Fibroblast of upper back skin (primary cell): ENCODE measurements at places on chromosomes 3 and 15.

DNA sequence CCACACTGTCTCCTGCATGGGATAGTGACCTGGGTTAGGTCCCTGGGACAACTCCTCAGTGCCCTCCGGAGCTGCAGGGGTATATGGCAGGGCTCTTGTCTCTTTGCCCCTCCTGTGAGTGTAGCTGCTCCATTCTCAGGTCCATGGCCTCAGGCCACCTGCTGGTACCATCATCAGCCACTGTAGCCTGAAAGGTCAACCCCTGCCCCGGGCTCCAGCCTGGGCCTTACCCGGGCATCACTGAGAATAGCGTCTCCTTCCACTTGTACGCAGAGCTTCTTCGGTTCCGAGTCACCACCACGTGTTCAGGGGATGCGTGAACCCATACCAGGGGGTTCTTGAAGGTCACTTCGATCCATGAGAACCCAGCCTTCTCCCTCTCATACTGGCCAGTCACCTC is 13.8 kb downstream of the ITIH4 start:
- no peak for DNase-seq

GRCh38 chr3:86929046-86929445 is 61.9 kb downstream of the VGLL3 start:
- DNase-seq = peak; percentile 73

- DNase-seq = no peak
Observed at GRCh38 chr15:63971427-63971805, 74.9 kb downstream of the DAPK2 start.

GRCh38 chr3:32184187-32184730 is 54.2 kb upstream of the CMTM8 start:
- peak; percentile 62 for DNase-seq

GRCh38 chr3:33131331-33132018 is 17.7 kb downstream of the CRTAP start:
- DNase-seq = peak; percentile 76

- peak; percentile 23 for DNase-seq
Observed at GRCh38 chr3:120284747-120285507, at the start of gene GPR156. Gene GPR156 (minus strand): TSS chr3:120285222. CDS start chr3:120244098, 41,124 bp downstream.

DNA sequence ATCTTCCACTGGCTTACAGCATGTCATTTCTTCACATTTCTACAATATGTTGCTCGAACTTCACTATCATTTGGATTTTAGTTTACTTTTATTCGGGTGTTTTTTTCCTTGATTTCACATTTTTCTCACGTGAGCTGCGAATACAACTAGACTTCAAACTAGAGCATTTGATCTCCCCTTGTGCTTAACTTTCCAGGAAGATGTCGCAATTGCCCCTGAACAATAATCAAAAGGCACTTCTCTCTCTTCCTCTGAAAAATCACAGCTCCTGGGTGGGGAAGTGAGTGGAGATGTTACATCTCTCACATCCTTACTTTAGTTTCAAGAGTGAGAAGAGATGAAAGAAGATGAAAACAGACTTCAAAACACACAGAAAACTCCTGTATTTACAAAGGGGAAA is 587.9 kb downstream of the TBL1XR1 start:
- DNase-seq = no peak

GRCh38 chr3:138827222-138827621 is 7.5 kb downstream of the PIK3CB start:
- DNase-seq = no peak

- DNase-seq = no peak
Observed at GRCh38 chr3:5332270-5332956, 144.9 kb downstream of the EDEM1 start.

- DNase-seq = peak; percentile 78
Observed at GRCh38 chr15:25543196-25543595, 104.4 kb upstream of the UBE3A start.

GRCh38 chr15:97968380-97968779 is 7.9 kb downstream of the ARRDC4 start:
- DNase-seq = peak; percentile 94

DNA sequence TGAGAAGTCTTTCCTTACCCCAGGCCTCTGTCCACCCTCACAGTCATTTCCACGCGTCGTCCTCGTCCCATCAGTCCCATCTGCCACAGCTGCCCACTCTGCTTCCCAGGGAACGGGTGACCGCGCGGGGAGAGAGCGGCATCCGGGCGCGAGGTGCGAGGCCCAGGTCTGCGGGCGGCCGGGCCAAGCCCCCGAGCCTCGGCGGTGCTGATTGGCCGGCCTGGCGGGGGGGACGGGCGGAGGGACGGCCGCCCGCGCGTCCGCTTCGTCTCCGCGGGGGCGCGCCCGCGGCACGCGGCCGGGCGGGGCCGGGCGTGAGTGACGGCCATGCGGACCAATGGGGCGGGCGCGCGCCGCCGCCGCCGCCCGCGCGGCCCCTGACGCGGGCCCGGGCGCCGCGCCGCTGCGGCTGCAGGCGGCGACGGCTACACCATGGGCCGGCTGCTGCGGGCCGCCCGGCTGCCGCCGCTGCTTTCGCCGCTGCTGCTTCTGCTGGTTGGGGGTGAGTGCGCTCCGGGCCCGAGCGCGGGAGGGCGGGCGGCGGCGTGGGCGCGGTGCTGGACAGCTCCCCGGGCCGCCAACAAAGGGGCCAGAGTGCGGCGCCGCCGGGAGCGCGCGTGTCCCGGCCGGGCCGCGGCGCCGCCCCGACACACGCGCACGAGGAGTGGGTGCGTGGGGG is at the start of gene PODXL2:
Gene PODXL2, plus strand, starts transcription at position 398 of the 679 bp plus-strand sequence. Its CDS starts 35 bp downstream, at position 433.
- peak; percentile 44 for DNase-seq

GRCh38 chr3:13879102-13879945 is 547 bp downstream of the WNT7A start:
- DNase-seq = no peak

DNA sequence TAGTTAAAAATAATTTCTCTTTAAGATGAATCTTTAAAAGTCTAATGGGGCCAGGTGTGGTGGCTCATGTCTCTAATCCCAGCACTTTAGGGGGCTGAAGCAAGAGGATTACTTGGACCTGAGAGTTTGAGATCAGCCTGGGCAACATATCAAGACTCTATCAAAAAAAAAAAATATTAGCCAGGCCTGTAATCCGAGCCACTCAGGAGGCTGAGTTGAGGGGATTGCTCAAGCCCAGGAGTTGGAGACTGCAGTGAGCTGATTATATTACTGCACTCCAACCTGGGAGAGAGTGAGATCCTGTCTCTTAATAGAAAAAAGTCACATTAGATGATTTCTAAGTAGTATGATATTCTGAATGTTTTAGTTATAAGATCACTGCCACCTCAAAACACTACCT is 322.0 kb upstream of the MANF start:
- DNase-seq = no peak

GRCh38 chr15:68433551-68433950 is 1.6 kb upstream of the ITGA11 start:
- DNase-seq = no peak

- DNase-seq = peak; percentile 28
Observed at GRCh38 chr3:69385723-69386555, at the start of gene FRMD4B. Gene FRMD4B (minus strand): TSS chr3:69386088. CDS start chr3:69385989, 99 bp downstream.

- no peak for DNase-seq
Observed at GRCh38 chr3:192919901-192920300, 2.2 kb upstream of the MB21D2 start.

DNA sequence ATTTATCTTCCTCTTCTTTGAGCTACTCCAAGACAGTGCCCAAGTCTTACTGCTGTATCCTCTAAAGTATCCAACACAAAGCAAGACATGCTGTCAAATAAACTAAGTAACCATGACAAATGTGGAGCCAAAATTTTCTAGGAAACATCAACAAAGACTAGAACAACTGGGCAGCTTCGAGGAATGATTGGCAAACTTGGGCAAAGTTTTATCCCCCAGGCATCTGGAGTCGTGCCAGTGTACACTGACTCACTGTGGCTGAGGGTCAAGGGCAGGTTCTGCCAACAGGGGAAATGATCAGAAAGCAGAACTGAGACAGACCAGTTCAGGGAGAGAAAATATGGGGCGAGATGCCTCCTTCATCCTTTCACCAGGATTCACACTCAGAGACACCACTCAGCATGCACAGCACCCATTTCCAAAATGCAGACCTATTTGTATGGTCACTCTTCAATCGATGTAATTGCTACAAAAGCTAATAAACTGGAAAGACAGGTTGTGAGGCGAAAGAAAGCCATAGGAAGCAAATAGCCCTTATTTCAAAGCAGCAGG is 65.8 kb downstream of the MB21D2 start:
- peak; percentile 38 for DNase-seq

DNA sequence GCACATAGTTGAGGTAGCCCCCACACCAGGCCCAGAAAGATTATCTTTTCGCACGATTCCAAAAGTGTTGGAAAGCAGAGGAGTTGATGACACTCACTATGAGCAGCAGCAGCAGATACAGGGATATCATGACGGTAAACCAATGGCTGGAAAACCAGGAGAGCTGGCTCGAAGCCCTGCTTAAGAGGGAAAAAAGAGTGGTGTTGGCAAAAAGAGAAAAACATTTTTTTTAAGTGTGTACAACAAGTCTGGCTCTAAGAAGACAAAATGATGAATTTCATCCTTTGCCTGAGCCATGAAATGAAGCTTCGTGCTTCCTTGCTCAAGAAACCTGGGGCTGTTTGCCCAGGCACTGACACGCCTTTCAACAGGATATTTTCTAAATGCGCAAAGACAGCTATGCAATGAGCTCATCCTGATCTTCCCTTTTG is 27.3 kb downstream of the PARP16 start:
- no peak for DNase-seq

DNA sequence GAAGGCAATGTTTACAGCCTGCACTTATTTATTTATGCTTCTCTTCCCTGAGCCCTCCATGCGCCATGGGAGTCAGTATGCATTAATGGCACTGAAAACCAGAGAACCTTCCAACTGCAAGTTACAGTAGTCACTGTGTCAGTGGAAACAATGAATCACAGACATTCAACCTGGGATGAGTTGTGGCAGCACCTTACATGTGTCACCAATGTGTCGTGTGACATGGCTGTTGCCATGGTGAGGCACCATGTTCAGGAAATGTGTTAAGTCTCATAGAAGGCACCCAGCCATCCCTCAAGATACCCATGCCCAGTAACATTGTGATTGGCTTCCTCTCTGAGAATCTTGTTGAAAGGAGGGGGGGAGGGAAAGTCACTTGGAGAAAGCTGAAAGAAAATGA is 105.0 kb downstream of the FOXP1 start:
- peak; percentile 48 for DNase-seq

DNA sequence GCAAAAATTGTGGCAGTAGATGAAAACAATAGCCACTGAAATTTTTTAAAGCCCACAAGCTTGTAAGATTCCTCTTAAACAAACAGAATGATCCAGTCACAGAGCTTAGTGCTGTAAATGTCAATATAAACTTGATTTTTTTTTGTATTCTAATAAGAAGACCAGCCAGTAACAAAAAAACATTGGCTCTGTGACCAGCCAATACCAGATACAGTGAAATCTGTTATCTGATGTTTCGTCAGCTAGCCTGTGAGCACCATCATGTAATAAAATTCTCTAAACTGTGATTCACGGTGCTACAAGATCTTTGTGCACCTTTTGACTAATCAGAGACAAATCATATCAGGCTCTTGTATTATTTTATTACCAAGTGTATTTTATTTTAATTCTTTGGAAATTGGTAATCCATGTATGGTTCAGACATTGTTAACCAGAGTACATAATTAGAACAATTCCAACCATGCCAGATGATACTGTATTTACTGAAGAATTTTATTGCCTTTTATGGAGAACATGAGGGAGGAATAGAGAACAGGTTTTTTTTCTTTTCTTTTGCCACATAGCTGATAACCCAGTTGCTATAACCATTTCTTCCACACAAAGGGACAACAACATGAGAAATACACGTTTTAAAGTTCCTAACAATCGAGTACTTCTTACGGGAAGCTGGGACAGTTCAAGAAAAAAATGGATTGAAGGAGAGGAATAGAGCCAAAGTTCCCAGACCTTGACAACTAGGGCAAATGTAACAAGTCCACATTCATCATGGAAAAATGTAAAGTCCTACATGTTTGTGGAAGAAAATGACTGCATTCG is 71.9 kb downstream of the FILIP1L start:
- DNase-seq = peak; percentile 94

DNA sequence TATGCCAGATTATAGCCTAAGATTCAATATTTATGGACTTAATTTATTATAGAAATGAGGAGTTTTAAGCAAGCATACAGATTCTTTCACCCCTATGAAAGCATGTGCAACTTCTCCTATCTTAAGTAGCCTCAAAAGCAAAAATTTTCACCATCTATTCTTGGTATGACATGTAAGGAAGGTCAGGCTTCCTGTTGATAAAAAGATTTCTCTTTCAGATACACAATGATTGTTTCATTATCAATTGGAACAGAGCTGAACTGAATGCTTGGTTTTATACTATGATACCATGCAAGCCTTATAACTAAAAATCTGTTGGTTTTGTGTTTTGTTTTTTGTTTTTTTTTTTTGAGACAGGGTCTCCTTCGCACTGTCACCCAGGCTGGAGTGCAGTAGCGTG is 3.9 kb downstream of the GRK7 start:
- no peak for DNase-seq

DNA sequence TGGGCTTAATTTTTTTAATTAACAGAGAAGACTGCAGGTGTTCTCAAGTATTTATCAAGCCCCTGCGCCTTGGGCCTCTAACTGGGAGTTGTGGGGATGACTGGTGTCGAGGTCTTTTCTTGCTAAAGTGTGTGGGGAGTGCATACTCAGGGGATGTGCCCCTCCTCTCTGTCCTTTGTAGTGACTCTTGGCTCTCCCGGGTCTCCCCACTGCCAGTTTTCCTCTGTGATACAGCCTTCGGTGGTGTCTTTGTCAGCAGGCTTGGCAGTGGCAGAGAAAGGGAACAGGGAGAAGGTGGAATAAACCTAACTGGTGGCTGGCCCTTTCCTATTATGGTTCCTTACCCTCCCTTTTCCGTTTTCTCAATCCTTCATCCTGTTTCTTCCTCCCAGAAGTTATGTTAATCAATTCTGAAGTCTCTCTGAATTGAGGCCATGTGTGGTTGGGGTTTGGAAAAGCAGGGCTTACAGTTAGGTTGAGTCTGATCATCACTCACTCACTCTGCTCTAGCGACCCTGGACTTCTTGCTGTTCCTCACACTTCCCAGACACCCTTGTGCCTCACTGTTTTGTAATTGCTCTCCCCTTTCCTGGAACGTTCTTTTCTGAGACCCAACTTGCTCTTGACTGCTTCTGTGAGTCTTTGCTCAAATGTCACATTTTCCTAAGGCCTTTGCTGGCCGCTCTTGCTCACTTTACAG is 158.1 kb downstream of the PTPRG start:
- DNase-seq = no peak

- peak; percentile 57 for DNase-seq
Observed at GRCh38 chr15:39976291-39977274, 42.7 kb downstream of the EIF2AK4 start.

GRCh38 chr3:23629181-23629894 is 176.4 kb upstream of the UBE2E1 start:
- peak; percentile 73 for DNase-seq

DNA sequence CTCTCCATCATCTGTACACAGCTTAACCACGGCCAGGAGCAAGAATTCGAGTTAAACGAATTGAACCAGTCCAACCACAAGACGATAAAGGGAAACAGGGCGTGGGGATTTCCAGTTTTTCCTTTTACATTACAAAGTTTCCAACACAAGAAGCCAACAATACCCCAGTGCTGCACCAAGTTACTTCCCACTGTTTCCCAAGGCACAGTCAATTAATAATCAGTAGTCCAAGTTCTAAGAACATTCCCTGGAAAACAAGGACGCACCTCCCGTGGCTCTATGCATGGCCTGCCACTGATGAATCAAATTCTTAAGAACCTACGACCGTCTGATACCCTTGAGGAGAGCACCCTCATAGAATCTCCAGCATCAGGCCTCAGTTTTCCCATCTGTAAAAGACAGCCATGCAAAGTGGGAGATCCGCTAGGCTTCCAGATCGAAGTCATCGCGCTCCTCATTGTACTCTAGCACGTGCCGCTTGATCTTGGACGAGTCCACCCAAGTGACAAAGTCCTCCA is 774 bp downstream of the IMP3 start:
- DNase-seq = no peak

- no peak for DNase-seq
Observed at GRCh38 chr3:147415874-147416273, 6.7 kb downstream of the ZIC1 start.
